ENCODE measurements at places on chromosomes 7 and 10.

DNA sequence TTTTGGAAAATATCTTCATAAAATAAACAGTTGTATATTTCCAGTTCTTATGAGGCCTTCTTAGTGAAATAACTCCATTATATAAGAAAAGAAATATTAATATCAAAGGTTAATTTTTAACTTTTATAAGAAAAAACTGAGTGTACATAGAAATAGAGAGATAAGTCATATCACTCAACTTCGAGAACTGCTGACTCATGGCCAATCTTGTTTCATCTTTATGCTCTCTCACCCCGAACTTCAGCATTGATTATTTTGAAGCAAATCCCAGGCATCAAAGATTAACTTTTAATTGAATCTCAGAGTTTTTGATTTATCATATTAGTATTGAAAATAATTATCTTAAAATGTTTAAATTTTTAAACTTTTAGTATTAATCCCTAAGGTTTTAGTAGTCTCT is 527.1 kb downstream of the GFRA1 start:
- no peak for DNase-seq

DNA sequence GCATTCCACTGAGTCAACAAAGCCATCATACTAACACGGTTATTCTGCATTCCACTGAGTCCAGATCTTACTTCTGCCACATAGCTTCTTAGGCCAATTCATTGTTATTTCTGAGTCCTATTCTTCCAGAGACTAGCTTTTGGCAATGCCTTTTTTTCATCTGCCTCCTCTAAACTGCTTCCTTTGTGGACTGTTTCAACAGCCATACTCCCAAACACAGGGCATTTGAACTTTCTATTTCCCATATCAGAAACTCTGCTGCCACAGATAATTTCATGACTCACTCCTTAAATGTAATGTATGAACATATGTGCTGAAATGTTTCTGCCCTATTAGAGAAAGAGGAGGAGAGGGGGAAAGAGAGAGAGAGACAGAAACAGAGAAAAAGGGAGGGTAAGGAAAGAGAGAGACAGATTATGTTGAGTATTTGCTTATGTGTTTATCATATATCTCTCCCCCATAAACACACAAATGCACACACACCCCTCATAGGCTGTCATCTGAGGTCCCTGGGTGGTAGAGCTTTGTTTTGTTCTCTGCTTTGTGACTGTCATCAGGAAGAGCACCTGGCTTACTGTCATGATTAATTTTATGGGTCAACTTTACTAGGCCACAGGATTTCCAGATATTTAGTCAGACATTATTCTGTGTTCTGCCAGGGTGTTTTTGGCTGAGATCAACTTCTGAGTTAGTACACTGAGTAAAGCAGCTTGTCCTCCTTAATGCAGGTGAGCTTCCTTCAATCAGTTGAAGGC is 308.0 kb upstream of the KCND2 start:
- no peak for DNase-seq

GRCh38 chr10:102951316-102951715 is 33.2 kb downstream of the CNNM2 start:
- no peak for DNase-seq

DNA sequence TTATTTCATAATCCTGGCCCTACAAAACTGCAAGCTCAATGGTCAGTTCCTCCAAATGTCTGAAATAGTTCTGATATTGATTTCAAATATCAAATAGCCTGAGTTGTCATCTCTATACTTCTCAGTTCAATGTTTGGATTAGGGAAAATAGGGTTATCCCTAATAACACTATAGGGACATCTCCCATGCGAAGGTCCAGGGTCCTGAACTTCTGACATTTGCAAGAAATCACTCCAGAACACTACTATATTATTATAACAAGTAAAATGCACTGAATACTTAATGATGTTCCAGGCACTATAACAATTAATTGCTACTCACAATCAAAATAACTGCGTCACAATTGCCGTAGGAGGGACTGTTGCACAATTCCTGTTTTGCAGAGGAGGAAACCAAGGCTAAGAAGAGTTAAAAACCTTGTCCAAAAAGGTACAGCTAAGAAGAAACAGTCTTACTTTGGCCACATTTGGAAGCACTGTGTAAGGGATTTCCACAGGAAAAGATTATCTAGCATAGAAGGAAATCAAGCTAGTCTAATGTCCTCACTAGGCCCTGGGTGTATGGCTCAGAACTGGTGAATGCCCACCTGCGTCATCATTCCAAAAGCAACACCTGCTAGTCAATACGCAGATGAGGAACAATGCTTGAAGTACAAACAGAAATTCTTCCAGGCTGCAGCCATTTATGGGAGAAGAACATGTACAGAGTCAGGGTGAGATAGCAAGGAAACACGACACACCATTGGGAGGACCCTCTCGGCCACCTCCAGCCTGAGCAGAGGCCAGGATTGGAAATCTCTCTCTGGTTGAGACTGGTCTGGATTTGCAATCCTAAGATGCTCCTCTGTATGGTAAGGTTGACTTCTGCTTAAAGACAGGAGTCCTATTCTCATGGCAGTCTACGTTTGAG is 48.3 kb downstream of the ABLIM1 start:
- no peak for DNase-seq

DNA sequence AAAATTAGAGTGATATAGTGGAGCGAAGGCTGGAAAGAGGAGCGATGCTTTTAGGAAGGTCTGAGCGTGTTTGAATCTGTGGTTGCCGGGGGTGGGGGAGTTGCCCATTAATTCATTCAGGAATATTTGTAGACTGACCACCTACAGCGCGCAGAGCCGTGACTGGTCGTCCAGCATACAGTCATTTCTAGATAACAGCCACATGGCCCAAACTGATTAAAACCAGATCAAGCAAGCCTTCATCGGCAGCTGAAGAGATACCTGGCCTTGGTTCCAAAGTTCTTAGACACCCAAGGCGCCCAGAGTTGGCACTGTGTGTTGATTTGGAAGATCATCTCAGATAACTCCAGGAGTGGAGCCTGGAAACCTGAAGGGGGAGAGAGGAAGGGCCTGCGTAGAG is 1.7 kb downstream of the PROSER2 start:
- DNase-seq = no peak

GRCh38 chr7:47513741-47514241 is 68.1 kb downstream of the TNS3 start:
- DNase-seq = no peak

DNA sequence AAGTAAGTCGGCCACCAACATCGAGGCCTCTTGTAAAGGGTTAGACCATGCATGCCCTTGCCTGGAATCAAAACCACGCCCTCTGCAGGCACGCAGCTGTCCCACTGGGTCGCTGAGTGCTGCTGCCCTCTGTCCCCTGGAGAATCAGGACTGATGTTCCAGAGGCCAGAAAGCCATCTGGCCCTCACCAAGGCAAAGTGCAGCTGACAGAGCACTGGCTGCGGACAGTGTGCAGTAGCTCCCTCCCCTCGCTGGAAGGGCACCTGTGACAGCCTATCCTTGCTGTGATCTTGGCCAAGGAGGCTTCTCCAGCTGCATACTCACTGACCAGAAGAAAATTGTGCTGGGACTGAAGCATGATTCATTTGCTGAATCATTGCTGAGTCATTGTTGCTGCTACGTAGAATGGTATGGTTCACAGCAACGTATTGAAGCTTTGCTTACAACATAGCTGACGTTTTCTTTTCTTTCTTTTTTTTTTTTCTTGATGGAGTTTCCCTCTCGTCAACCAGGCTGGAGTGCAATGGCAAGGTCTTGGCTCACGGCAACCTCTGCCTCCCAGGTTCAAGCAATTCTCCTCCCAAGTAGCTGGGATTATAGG is 30.4 kb downstream of the DDC start:
- DNase-seq = no peak

DNA sequence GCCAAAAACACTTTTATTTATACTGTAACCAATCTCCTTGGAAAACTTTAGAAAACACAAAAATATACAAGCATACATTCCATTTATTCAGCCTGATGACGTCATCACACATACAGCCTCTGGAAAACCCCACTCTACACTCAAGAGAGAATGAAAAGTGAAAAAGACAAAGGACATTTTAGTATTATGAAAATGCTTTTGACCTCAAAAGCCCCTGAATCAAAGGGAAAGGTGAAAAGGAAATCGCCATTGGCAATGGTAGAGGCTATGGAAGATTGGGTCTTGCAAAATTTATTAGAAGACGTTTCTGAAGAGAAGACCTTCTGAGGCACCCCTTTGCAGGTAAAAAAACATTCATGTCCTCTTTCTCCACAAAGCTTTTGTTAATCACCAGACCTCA is 82.9 kb upstream of the STRIP2 start:
- DNase-seq = no peak

DNA sequence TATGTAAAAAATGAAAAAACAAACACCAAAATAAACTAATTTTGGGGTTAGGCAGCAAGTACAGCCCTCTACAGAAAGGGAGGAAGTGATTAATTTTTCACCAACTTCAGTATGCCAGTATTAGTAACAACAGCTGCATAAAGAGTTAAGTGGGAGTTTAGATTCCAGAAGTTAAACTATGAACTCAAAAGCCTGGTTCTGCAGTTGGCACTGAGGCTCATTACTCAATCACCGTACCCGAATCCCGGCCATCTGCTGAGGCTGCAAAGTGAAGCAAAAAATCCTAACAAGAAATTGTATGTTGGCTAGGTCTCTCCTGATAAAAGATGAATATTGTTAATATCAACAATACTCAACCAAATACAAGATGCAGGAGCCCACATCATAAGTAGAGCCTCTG is 4.0 kb downstream of the NUDT5 start:
- DNase-seq = no peak

DNA sequence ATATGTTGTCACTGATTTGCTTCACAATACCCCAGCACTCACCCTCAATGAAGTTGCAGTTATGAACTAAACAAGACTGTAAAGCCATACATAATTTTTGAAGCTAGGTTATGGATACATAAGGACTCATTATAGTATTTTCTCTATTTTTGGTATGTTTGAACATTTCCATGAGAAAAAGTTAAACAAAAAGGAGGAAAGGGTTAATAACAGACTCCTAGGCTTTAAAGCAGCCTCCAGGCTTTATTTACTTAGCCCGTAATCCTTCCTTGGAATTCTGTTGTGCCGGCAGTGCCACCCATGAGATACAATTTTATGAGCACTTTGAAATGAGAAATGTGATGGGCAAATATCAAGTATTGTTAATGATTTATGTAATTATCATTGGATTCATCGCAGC is 2.1 kb upstream of the DENND11 start:
- DNase-seq = no peak

DNA sequence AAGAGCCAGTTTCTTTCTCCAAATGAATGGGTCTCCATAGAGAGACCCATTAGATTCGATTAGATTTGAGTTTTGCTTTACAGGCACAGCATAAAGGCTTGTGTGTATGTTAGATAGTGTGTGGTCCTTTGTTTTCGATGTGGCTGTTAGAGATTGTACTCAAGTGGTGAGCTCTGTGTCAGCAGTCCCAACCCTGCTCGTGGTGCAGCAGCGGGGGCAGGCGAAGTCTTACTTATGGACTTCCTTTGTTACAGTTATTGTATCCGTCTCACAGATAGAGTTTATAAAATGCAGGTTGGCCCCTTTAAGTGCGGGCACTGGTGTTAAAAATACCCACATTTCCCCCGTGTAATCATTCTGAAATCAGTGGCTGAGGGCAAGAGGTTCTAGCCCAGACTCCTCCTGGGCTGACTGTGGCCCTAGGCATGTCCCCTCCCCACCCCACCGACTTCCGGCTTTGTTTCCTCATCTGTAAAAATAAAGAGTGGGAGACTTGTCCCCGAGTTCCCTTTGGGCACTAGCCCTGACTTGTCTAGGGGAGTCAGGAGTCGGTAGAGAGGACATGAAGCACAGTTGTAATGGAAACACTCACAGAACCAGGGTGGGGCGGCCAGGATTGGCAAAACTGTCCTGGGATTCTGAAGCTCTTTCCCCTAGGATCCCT is 28.6 kb downstream of the MTURN start:
- no peak for DNase-seq

DNA sequence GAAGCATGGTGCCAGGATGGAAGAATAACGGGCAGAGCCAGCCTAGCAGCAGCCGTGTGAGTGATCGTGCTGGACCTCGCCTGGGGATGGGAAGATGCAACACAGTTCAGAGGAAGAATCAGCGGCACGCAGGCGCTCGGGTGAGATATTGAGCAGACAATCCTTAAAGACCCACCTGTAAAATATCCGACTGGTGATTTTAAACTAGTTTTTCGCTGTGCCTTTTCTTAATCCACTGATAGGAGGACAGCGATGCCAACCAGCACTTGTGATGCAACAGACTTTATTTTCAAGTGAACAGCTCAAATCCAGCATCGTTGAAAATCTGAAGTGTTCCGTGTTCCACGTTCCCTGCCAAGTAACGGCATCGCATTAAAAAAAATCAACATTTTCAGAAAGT is 214.7 kb downstream of the TEX36 start:
- no peak for DNase-seq

DNA sequence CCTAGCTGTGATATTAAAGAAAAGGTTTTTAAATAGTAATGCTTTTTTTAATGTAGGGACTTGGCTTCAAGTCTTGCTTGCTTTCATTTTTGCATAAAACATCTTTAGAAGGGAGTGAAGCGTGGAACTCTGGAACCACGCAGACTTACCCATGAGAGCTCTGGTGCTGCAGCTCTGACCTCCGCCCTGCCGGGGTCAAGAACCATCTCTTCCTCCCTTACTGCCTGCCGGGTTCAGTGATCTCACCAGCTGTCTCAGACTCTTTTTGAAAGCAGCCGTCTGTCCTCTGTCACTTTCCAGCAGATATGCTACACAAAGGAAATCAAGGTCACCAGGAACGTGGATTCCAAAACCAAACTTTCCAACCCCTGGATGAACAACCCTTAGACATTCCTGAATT is 353.8 kb downstream of the GPR37 start:
- DNase-seq = no peak

- DNase-seq = no peak
These were observed 38.4 kb downstream of the TMEM229A start for GRCh38 chr7:123994449-123994848.

DNA sequence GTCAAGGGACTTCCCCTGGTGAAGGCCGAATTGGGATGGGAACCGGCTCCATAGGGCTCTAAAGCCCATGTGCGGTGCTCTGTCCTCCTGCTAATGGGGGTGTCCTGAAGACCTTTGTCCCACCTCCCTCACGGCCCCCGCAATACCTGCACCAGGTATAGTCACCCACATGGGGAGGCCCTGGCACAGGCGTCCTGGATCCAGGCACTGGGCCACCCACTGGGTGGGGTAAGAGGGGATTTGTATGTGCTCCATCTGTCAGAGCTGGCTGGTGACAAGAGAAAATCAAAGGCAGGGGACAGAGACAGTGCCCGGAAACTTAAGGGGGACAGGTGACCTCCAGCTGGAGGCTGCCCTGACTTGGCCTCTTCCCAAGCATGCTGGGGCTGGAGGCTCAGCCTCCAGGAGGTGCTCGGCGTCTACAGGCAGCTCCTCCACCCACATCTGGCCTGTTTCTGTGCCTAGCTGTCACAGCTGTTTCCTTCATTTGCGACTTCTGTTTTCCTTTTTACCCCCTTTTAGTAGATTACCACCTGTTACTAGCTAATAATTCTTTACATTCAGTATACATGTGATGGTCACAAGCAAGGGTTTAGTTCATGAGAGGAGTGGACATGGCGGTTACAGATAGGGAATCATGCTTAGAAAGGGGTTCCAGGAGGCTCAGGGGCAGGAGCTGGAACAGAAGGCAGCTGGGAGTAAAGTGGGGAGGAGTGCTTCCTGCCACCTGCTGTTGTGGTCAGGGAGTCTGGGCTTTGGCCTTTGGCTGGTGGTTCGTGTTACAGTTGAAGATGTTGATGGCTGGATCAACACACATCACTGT is 2.3 kb upstream of the CUZD1 start:
- DNase-seq = no peak

Data from ecto neural progenitor cell (in vitro differentiated cells).